Activated T-cell treated with anti-CD3 and anti-CD28 coated beads, Interleukin-2, amount 50 U/mL, for 24 hours (primary cell): ENCODE measurements at places on chromosomes 12 and 14.

- DNase-seq: no peak
Observed at GRCh38 chr12:32983332-32983731, 86.8 kb upstream of the PKP2 start.

GRCh38 chr12:45483571-45483970 is 245.9 kb upstream of the ARID2 start:
- DNase-seq: no peak

DNA sequence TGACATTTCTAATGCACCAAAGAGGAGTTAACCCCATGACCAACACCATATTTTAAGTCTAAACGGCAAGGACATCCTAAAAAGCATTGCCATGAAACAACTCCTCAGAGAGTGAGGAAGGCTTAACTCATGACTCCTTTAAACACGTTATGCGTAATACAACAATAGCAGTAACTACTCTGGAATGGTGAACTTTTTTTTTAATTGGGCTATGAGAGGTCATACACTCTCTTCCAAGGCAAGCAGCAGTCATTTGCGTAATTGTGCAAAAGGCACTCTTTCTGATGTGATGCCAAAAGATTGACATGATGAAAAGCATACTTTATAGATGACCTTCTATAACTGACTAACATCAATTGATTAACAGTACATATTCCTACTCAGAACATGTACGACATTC is 39.4 kb downstream of the RHOJ start:
- no peak for DNase-seq

GRCh38 chr14:20493634-20494033 is 11.7 kb upstream of the RNASE10 start:
- DNase-seq: no peak

- no peak for DNase-seq
Observed at GRCh38 chr12:449203-449602, 10.5 kb upstream of the B4GALNT3 start.

DNA sequence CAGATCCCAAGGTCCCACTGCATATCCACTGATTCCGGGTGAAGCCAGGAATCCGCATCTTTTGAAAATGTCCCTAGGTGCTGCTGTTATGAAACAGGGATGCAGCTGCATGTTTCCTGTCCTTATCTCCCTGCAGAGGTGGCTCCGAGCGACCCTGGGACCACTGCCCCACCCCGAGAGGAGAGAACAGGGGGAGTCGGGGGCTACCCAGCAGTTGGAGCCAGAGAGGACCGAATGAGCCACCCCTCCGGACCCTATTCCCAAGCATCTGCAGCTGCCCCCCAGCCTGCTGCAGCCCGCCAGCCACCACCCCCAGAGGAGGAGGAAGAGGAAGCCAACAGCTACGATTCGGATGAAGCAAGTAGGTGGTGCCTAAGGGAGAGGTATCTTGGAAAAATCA is 30.3 kb upstream of the OAS1 start:
- DNase-seq: no peak

- no peak for DNase-seq
Observed at GRCh38 chr12:94235848-94236247, 87.5 kb downstream of the PLXNC1 start.

DNA sequence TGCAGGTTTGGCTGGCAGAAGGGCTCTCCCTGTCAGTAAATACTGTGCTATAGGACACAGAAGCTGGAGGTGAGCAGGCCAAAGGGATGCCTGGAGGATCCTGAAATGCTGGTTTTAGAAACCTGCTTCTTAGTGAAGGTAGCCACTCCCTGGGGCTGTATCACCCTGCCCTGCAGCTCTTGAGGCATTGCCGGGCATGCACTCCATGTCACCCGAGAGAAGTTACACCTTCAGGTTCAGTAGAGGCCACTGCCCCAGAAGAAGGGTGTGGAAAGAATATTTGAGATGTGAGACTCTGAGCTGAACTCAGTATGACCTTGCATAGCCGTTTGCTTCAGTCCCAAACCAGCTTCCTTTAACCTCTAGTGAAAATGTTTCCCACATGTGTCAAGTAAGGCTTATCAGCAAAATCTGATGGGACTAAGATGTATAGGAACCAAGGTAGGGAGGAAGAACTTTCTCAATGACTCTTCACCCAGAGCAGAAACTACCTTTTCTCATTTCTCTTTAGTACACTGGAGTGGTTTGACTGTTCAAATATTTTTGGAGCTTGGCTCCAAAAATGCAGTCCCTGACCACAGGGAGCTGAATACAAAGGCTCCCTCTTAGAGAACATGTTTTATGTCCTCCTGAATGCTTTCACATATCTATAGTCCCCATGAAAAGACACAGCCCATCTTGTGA is 164.5 kb upstream of the DYRK2 start:
- no peak for DNase-seq

DNA sequence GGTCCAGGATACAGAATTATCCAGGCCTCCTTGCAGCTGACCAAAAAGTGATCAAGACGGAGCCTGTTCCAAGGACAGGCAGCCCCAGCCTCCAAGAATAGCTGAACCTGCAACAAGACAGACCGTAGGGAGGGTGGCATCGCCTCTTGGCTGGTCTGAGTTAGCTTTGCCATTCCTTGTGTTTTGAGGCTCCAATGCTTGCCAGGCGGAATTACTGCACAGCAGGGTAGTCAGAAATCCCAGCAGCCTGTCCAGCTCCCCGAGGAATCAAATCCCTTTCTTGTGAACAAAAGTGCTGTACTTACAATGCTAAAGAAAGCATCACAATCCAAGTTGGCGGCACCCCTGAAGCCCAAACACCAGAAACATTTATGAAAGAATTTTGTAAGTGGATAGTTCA is 246.9 kb downstream of the TMEM132C start:
- no peak for DNase-seq

GRCh38 chr14:105528586-105529318 is 2.4 kb downstream of the TMEM121 start:
- DNase-seq: peak; percentile 74

- no peak for DNase-seq
Observed at GRCh38 chr12:7293670-7294069, 10.2 kb upstream of the ACSM4 start.

DNA sequence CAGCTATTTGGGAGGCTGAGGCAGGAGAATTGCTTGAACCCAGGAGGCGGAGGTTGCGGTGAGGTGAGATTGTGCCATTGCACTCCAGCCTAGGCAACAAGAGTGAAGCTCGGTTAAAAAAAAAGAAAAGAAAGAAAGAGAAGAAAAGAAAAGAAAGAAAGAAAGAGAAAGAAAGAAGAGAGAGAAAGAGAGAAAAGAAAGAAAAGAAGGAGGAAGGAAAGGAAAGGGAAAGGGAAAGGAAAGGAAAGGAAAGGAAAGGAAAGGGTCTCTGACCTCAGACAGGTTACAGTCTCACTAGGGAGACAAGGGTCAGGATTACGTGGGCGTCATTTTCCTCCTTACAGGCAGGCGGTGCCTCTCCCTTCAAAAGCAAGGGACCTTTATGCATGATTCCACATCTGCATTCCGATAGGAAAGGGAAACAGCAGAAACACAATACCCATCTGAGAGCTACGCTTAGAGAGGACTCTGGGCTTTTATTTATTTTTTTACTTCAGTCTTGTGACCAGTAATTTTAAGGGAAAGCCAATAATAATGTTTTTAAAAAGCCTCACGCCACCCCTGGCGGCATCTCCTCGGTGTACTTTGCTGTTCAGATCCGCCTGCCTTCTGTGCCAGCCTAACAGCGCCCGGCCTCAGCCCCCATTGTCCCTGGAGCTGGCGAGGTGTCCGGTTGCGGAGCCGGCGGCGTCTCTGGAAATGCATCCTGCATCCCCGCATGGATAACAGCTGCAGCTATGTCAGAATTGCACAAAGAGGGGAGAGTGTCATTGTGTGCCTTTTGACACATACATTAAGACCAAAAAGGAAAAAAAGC is 945 bp upstream of the HIP1R start:
- peak; percentile 43 for DNase-seq

- no peak for DNase-seq
Observed at GRCh38 chr12:24724814-24725213, 224.1 kb downstream of the BCAT1 start.

DNA sequence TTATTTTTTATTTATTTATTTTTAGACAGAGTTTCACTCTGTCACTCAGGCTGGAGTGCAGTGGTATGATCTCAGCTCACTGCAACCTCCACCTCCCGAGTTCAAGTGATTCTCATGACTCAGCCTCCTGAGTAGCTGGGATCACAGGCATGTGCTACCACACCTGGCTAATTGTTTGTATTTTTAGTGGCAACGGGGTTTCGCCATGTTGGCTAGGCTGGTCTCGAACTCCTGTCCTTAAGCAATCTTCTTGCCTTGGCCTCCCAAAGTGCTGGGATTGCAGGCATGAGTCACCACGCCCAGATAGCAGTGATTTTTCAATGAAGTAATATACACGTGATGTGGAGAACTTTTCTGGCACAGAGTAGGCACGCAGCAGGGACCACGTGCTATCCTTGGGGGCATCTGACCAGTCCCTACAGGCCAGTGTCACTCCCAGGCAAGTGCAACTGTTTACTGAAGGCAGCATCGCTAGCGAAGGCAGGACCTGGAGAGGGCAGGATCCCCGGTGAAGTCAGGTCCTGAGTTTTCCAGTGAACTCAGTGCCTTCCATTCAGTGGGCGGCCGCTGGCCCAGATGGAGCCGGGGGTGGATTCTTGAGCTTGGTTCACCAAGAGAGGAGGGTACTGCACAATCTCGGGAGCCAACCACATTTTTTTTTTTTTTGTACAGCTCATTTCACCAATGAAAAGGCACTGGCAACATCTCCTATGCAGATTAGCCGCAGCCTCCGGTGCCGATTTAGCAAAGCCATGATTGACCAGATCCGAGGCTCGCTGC is 11.1 kb upstream of the CLMN start:
- DNase-seq: no peak

GRCh38 chr12:81147292-81147919 is 69.5 kb downstream of the ACSS3 start:
- no peak for DNase-seq

GRCh38 chr12:64461634-64462414 is 9.9 kb downstream of the TBK1 start:
- DNase-seq: no peak

DNA sequence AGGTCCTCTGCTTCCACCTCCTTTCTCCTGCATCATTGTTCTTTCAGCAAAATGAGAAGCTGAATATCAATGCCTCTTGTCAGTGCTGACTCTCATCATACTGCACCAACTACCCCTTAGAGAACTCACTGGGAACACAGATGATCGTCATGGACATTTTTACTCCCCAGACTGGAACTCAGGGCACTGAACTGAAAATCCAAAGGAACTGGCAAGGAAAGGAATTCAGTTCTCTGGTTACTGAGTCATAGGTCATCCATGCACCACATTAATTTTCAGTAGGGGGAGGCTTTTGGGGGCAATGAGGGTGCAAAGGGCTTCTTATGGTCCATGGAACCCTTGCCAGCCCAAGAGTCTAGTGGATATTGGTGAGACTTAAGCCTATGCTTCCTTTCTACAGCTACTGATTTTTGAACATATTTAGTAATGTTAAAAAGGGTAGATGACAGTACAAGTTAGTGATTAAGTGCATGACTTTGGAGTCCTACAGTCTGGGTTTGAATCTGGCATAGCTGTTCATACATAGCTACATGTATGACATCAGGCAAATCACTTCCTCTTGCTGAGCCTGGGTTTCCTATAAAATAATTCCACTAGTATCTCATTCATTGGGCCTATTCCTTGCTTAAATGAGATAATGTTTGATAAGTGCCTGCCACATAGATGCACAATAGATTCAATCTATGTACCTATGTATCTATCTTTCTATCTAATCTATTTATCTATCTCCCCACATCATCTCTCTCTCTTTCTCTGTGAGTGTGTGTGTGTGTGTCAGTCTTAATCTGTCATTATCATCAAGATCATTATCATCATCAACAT is 29.2 kb downstream of the BBS10 start:
- DNase-seq: no peak

DNA sequence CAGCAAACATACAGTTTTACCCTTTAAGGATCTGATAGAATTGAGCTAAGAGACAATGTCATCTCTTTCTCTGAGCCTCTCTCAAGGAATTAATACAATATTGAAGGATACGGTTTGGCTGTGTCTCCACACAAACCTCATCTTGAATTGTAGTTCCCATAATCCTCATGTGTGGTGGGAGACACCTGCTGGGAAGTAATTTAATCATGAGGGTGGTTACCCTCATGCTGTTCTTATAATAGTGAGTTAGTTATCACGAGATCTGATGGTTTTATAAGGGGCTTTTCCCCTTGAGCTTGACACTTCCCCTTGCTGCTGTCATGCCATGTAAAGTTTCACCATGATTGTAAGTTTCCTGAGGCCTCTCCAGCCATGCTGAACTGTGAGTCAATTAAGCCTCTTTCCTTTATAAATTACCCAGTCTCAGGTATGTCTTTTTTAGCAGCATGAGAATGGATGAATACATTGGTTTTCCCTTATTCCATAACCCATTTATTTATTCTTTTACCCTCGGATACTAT is 47.6 kb downstream of the TMEM30B start:
- no peak for DNase-seq

GRCh38 chr14:105168979-105169507 is 467 bp upstream of the JAG2 start:
- peak; percentile 66 for DNase-seq

- DNase-seq: no peak
Observed at GRCh38 chr14:26191123-26191522, 406.7 kb downstream of the NOVA1 start.

GRCh38 chr12:89984846-89985245 is 276.2 kb upstream of the ATP2B1 start:
- DNase-seq: no peak

- DNase-seq: no peak
Observed at GRCh38 chr12:131921866-131922769, 7.0 kb upstream of the PUS1 start.

DNA sequence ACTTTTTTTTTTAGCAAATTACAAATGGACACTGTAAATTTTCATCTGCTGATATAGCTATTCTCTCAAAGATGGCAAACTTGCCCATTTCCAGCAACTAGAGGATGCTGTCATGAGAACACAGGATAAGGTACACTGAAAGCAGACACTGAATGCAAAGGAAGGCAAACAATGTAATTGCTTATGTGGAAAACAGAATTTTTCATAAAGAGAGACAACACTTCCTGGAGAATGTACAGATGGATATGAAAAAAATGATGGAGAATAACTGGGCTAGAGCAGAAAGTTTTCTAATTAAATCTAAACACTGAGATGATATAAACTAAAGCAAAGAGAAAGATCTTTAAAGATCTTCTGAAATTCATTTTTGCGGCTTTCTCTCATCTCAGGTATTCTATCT is 581 bp downstream of the CD69 start:
- no peak for DNase-seq

DNA sequence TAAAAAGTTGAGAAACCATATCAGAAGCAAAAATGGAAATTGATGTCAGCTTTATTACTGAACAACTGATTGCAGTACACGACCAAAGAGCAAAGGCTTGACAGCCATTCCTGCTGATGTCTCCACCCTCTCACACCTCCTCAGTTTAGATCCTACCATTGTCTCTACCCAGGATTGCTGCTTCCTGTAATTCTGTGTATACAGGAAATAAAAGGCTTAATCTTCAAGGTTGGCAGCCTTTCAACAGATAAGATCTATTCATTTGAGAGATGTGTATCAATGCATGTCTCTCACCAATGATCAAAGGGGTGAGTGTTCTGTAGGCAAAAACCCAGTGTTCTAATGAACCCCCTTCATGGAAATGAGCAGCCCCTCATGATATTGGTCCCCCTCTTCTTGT is 27.0 kb downstream of the SLCO1C1 start:
- DNase-seq: no peak
